Stimulated activated CD8-positive, alpha-beta memory T cell treated with anti-CD3 and anti-CD28 coated beads, Interleukin-2, amount 100 ng/mL, for 1 hour (primary cell): ENCODE measurements at places on chromosomes 5 and 9.

GRCh38 chr5:123810253-123810652, 298.3 kb downstream of the CSNK1G3 start:
- DNase-seq: no peak

DNA sequence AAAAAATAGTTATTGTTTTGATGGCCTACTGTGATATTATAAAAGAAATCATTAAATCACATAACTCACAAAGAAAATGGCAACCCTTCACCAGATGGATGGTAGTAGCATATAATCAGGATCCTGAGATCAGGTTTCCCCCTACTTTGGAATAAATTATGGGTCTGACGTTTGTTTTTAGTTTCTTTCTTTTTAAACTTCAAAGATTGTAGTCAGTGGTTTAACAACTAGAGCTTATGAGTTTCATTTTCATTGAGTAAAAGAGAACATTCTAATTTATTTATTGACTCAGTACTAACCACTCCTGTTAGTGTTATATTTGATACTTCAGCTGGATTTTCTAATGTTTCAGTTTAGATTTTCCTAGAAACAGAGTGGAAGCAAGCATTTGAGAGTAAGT, 218.0 kb upstream of the PCSK5 start:
- no peak for DNase-seq

GRCh38 chr5:15601853-15602252, 101.9 kb downstream of the FBXL7 start:
- DNase-seq: no peak

DNA sequence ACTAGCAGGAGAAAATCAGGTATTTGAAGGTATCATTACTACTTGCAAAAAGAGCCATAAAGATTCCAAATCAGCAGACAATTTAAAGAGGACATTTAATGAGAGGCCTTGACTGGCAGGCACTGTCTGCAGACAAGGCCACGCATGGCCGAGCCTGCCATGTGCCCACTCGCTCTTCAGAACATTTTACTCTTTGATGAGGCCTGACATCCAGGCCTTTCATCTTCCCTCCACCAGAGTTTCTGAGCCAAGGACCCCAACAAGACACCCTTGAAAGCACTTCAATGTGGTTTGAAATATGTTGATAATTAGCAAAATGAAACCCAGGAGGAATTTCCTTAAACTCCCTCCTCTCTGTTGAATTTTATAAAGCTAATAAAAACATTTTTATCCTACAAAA, 16.4 kb downstream of the AK8 start:
- no peak for DNase-seq

- no peak for DNase-seq
Measured at GRCh38 chr5:138336952-138337684, 948 bp upstream of the FAM53C start.
